ENCODE measurements at places on chromosomes 1 and 21.

DNA sequence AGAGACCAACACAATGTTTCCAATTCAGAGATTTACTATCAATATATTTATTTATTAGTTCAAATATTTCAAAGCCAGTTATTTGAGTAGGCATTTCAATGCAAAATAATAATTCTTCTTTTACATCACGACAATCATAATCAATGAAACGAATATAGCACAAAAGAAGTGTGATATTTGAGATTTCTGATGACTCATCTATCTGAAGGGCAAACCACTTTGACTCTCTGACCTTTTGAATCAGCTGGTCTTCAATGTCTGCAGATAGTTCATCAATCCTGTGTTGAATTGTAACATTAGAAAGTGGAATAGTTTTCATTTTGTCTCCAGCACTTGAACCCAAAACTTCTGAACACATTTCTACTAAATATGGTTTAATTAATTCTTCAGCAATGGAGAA, 3.0 kb upstream of the TMEM35B start:
- no peak for DNase-seq

- DNase-seq: no peak
Observed at GRCh38 chr1:184048561-184049240, 2.8 kb upstream of the TSEN15 start.

DNA sequence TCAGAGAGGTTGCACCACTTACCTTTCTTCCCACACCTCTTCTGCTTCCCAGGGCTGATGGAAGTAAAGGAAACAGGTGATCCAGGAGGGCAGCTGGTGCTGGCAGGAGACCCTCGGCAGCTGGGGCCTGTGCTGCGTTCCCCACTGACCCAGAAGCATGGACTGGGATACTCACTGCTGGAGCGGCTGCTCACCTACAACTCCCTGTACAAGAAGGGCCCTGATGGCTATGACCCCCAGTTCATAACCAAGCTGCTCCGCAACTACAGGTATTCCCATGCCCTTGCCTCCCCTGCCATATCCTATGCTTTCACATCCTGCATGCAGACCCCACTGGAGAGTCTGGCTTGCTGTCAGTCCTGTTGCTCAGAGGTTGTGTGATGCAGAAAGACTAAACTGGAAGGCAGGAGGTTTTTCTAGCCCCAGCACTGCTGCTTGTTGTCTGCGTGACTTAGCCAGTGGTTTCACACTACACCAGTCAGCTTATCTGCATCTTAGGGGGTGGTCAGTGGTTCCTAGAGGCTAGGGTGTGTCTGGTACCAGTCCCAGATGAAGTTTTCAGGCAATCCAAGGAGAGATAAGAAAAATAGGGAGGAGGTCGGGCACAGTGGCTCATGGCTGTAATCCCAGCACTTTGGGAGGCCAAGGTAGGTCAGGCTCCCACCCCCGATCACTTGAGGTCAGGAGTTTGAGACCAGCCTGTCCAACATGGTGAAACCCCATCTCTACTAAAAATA, 10.2 kb downstream of the RHOC start:
- no peak for DNase-seq

GRCh38 chr1:221793439-221794078, 51.7 kb upstream of the DUSP10 start:
- no peak for DNase-seq

DNA sequence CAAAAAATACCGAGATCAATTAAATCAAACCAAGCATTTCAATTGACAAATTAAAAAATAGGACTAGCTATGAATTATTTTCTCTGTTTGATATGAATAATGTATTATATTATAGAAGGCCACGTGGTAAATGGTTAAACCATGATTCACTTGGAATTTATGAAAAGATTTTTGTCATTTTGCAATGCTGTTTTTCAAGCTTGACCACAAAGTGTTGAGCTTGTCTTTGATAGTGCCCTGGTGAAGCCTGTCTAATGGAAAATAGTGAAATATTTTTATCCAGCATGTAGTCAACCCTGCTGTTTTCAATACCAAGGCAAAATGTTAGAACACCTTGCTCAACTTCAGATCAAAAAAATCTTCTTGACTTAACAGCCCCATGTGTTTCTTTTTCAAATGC, 288.0 kb upstream of the PRMT6 start:
- DNase-seq: no peak

DNA sequence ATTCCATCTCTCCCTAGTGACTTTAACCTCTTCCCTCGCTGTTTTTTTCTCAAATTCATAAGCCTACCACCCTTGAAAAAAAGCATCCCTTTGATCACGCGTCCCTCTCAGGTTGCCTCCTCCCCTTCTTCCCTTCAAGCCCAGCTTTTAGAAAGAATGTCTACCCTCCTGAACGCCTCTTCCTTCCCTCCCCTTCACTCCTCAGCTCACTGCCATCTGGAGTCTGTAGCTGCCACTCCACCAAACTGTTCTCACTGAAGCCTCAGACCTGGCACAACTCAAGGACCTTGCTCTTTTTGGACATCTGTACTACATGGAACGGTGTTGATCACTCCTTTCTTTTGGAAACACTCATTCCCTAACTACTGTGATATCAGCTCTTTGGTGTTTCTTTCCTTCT, 80.6 kb downstream of the SLC25A24 start:
- no peak for DNase-seq

DNA sequence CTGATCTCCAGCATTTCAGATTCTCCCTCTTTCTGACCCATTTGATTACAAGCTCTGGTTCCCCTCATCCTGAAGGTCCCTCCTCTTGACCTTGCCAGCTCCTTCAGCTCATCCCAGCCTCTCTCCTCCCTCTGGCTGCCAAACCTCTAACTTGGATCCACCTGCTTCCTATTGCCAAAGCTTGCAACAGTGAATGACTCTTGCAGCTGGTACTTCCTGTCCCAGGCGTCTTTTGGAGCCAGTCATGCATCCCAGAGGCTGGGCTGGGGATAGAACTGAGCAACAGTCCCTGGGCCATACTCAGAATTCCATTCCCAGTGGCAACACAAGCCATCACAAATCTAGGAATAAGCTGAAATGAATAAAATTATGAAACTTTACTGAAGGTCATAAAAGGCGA, 27.7 kb upstream of the SPOCD1 start:
- DNase-seq: peak; percentile 47

- no peak for DNase-seq
Observed at GRCh38 chr1:21027805-21028204, 148.9 kb downstream of the EIF4G3 start.

All from HS-27A (cell line).